ENCODE measurements at places on chromosomes 6 and 20.

DNA sequence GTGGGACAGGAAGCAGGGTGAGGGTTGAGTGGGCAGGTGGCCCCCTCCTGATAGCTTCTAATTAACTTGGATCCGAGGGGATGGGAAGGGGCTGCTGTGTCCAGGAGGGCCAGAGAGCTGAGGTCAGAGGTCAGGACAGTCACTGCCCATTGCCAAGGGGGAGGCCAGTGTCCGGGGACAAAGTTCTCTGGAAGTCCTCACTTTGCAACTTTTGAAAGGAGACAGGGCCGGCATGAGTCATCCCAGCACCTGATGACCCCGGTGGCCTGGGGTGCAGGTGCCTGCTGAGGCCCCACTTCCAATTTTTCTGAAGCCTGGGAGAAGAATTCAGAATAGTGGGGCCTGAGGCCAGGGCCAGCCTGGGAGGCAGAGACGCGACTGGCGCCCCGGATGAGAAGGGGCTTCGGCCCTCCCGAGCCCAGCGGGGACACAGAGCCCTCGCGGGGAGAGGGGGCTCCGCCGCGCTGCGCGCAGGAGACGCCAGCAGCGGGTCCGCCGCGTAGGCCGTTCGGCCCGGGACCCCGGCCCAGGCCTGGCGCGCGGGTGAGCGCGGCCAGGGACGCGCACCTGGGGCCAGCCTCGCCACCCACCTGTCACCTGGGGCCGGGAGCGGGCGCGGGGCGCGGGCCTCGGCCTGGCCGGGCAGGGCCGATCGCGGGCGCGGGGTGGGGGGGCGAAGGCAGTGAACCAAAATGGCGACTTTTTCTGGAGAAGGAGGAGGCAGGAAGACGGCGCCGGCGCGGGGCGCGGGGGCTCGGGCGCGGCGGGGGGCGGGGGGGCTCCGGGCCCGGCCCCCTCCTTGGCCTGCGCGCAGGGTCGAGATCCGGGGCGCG lies 586 bp downstream of the ZNF512B start:
- DNase-seq = peak; percentile 60

GRCh38 chr20:25576783-25577530 lies 8.4 kb downstream of the NINL start:
- DNase-seq = no peak

- peak; percentile 38 for DNase-seq
These were observed 516 bp upstream of the IRF4 start for GRCh38 chr6:390914-391558.

DNA sequence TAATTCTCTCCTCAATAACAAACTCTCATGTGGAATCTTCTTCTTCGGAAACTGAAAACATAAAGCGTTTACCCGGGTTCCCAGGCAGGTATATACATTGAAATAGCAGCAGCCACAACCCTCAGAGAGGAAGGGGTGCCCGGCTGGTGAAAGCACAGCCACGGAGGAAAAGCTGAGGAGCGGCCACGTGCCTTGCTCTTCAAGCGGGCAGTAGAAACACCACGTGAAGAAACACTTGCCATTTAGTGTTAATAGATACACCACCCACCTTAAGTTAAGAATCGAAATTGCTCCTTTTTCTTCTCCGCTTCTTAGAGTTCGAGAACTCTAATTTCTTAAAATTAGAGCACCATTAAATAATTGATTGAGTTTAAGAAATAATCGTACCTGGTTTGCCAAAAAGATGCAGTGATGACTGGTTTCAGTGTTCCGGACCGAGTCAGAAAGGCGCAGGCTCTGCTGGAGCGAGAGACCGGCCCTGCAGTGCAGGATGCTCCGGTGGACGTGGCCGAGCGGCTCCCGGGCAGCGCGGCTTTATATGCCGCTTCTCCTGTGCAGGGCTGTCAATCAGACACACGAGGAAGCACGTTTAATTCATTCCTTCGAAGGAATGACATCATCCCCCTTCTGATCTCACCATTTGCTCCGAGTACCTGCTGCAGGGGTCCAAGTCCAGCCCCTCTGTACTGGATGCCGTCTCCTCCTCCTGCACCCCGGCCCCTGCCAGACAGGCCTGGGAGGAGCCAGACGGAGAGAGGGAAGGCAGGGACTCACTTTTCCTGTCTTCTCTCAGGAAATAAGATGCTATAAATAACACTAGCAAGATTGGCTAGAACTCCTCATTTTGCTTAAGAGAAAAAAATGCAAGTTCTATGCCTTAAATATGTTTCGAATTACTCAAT lies at the start of gene THBS2:
THBS2 (minus strand) TSS at position 510 of the 902 bp plus-strand sequence. CDS start 3,062 bp downstream, outside the sequence.
- DNase-seq = no peak

DNA sequence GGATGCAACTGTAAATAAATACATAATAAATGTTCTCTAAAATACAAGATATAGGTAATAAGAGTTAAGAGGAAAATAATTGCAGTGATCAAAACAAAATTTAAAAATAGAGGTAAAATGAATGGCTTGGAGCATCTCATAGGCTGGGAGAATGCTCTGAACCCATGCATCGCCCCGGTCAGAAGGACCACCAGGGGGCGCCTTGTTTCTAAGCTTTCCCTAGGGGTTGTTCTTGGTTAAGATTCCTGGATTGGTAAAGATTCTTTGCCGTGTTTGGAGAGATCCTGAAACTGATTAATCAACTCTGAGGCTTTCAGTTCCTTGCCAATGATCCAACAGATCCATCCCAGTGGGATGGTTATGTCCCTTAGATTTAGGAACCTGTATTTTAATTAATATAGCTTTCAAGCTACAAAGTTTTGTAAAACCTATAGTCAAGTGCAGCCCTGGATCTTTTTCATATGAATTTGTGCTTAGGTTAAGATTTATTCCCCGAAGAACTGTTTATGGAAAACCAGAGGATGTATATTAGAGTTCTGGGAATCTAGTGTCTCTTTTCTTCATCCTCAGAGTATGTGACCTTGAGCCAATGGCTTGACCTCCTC lies 45.3 kb upstream of the PRELID3B start:
- peak; percentile 92 for DNase-seq

DNA sequence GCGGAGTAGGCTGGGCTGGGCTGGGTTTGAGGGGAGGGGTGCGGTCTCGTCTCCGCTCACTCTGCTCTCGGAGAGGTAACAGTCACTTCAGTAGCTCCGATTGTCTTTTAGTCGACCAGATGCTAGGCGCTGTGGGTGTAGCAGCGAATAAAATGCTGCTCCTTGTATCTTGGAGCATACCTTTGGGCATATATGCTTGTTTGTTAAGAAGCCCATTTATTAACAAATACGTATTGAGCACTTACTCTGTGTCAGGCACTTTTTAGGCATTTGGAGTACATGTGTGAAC lies 545 bp downstream of the ACTR5 start:
- peak; percentile 72 for DNase-seq

DNA sequence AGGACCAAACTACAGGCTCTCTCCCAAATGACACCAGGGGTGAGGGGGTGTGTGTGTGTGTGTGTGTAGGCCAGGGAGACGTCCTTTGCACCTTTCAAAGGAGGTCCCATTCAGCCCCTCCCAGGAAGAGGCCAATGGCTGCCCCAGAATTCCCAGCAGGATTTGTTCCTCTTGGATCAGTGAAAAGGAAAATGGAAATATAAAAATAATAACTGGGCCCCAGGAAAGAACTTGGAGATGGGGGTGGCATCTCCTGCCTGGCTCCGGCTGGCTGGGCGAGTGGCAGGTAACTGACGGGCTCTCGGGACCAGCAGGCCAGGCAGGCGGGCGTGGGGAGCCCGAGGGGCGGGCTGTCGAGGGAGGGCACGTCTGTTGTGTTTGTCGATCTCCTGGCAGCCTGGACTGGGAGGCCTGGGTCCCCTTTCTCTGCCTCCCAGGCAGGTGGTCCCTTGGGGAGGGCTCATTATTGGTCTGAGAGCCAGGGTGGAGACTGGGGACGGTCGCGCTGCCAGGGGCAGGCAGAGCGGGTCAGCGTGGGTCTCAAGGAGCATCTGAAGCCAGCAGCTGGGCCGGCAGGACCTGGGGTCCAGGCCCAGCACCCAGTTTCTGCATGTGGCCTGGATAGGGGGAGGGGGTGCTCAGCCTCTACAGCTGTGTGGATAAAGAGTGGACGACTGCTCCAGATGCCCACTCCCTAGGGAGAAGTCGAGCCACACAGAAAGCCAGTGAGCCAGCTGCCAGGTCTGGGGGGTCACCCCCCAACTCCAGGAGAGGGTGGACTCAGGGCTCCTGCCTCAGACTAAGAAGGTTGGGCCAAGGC lies 3.1 kb downstream of the NOL4L start:
- DNase-seq = no peak

DNA sequence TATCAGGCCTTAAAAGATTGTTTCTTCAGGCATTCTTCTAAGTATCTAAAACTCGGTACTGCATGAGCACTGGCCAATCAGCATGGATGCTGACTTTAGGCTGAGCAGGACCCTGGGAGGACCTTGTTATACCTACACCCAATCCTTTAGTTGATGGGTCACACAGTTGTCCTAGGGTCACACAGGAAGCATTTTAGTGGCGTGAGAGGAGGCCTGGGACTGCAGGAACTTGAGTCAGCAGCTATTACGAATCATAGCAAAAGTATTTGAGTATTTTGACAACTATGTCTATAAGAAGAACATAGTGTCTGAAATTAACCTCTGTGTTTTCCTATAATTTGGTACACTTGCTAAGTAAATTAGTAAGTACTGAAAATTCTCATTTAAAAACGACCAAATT lies 741.4 kb downstream of the HACE1 start:
- no peak for DNase-seq

DNA sequence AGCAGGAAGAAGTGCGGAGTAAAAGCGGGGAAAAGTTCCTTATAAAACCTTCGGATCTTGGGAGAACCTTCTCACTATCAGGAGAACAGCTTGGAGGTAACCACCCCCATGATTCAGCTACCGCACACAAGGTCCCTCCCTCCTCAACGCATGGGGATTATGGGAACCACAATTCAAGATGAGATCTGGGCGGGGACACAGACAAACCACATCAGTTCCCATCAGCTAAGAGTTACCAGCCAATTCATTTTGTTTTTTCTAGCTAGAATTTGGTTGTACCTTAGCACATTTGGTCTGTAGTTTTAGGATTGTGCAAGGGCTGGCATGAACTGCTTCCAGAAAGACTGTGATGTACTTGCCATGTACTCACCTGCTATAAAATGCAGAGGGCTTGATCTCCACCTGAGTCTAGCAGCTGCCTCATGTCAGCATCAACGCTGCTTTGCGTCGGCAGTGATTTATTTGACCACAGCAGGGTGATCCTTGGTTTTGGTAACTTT lies 94.7 kb upstream of the SLC2A12 start:
- DNase-seq = no peak

DNA sequence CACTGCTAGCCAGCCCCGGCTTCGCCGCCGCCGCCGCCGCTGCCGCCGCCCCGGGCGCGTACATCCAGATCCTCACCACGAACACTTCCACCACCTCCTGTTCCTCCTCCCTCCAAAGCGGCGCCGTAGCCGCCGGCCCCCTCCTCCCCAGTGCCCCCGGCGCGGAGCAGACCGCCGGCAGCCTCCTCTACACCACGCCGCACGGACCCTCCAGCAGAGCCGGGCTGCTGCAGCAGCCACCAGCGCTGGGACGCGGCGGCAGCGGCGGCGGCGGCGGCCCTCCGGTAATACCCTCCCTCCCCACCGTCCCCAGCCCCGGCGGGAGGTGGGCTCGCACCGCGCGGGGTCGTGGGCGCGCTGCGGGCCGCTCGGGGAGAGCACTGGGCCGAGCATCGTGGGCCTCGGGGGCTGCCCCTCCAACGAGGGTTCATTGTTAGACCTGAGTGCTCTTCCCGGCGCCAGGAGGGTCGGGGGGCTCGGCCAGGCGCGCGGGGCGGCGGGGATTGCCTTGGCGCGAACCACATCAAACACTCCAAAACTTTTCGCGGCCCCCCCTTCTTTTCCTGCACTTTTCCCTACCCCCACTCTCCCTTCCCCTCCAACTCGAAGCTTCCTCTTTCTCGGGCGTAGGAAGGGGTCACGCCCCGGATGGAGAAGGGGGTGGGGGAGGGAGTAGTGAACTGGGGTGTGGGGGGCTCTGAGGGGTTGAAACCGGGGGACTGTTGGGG lies 827 bp downstream of the E2F3 start:
- peak; percentile 47 for DNase-seq

DNA sequence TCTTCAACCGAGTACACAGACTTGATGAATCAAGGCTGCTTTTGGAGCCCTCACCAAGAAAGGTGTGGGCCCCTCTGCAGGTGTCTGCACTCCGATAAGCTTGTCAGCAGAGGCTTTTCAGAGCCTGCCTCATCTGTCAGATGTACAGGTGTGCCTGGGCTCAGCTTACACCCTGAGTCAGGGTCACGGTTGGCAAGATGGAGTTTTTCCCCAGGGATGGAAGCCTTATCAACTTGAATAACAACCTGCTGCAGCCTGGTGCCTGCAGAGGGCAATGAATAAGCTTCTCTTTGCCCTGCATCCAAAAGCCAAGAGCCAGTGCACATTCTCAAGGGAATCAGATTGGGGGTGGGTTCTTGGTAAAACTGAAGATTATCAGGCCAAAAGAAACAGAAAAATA lies 427.1 kb downstream of the CD83 start:
- DNase-seq = no peak

DNA sequence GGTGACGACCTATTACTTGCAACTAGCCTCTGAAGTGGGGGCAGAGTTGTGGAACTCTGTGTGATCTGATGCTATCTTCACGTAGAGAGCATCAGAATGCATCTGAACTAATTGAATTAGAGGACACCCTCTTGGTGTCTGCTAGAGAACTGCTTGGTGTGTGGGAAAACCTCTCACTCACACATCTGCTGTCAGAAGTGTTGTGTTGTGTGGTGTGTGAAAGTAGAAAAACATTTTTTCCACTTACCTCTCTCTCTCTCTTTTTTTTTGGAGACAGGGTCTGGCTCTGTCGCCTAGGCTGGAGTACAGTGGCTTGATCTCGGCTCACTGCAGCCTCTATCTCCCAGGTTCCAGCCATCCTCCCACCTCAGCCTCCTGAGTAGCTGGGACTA lies 90.0 kb downstream of the CHMP4B start:
- DNase-seq = no peak

Measured in CD4-positive, alpha-beta T cell treated with Interleukin-6 for 4 hours (primary cell).